ENCODE measurements at places on chromosomes 6 and 20.

GRCh38 chr20:2509794-2510193 lies 1.1 kb upstream of the ZNF343 start:
- no peak for DNase-seq

DNA sequence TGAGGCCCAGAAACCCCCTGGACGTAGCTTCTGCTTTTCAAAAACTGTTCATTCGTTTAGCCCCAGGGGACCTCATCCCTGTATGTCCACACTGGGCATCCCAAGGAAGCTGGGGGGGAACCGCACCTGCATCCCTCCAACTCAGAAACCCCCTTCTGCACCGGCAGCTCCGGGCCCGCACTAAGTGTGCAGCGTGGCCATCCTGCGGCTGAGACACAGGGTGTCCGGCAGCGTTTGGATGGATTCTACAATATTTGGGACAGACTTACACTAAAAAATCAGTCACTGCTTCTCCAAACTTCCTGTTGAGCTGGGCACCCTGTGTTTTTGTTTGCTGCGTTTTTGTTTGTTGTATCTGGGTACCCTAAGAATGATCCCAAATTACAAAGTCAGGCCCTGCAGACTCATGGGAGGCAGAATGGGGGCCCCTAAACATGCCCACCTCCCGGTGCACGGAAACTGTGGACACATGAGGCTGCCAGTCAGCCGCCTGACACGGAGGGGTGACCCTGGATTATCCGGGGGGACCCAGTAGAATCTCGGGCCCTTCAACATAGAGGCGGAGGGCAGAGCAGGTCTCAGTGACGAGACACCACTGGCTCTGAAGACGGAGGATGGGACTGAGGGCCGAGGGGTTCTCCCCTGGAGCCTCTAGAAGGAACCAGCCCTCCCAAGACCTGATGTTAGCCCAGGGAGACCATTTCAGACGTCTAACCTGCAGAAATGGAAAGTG lies 88.2 kb upstream of the BHLHE23 start:
- DNase-seq = no peak

GRCh38 chr6:146770965-146771735 lies 172.4 kb downstream of the ADGB start:
- no peak for DNase-seq

- DNase-seq = no peak
These were observed 101.9 kb downstream of the EPB41L2 start for GRCh38 chr6:130961148-130961547.

DNA sequence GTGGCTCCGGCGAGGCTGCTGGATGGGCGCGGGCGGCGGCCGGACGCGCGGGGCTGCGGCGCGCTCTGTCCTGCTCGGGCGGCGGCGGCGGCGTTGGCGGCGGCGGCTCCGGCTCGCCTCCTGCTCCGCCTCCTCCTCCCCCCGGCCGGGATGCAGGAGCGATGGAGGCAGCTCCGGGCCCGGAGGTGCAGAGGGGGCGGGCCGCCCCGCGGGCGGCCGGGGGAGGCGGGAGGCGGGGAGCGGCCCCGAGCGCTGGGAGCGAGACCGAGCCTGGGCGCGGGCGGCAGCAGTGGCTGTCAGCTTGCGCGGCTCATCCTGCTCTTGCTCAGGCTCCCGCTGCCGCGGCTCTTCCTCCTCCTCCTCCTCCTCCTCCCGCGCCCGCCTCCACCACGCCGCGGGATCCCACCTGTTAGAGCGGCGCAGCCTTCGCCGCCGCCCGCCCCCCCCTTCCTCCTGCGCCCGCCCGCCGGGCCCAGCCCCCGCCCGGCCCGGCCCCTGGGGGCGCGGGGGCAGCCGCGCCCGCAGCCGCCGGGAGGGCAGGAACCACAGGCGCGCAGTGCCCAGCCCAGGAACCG lies at the start of gene NOL4L:
Gene NOL4L, minus strand, starts transcription at position 323 of the 575 bp plus-strand sequence. CDS start 443 bp downstream, outside the sequence.
- DNase-seq = no peak

GRCh38 chr6:69957985-69958559 lies 91.7 kb downstream of the COL19A1 start:
- no peak for DNase-seq
